ENCODE measurements at places on chromosomes 7 and 10.

GRCh38 chr7:141198194-141198958, 124.5 kb downstream of the TMEM178B start:
- DNase-seq, result no peak

- DNase-seq, result no peak
Measured at GRCh38 chr10:12847361-12847975, 154.0 kb downstream of the CCDC3 start.

- DNase-seq, result no peak
Measured at GRCh38 chr10:111707076-111707475, 476.5 kb downstream of the GPAM start.

DNA sequence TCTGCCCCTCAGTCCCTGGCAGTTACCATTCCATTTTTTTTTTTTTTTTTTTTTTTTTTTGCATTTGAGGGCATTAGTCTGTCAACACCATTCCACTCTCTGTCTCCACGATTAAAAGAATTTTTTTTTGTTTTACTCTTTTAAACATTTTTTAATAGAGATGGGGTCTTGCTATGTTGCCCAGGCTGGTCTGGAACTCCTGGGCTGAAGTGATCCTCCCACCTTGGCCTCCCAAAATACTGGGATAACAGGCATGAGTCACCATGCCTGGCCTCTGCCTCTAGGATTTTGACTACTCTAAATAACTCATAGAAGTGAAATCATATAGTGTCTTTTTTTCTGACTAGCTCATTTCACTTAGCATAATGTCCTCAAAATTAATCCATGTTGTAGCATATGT, 16.5 kb upstream of the CLDN3 start:
- DNase-seq, result no peak

DNA sequence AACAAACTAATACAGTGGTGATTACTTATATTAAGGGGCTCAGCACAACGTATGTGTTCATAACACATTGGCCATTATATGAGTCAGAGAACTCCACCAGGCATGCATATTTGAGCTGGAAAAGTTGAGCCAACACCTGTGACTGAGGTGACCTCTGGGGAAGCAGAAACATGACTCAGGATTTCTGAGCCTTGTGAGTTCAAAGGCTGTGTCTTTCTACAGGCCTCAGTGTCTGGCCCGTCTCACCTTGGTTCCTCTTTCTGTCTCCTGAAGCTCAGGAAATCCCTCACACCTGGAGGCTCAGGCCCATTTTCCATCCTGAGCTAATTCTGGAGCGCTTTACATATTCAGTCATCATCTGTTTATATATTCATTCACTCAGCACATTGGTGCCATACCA, 230.9 kb upstream of the AGK start:
- DNase-seq, result no peak

DNA sequence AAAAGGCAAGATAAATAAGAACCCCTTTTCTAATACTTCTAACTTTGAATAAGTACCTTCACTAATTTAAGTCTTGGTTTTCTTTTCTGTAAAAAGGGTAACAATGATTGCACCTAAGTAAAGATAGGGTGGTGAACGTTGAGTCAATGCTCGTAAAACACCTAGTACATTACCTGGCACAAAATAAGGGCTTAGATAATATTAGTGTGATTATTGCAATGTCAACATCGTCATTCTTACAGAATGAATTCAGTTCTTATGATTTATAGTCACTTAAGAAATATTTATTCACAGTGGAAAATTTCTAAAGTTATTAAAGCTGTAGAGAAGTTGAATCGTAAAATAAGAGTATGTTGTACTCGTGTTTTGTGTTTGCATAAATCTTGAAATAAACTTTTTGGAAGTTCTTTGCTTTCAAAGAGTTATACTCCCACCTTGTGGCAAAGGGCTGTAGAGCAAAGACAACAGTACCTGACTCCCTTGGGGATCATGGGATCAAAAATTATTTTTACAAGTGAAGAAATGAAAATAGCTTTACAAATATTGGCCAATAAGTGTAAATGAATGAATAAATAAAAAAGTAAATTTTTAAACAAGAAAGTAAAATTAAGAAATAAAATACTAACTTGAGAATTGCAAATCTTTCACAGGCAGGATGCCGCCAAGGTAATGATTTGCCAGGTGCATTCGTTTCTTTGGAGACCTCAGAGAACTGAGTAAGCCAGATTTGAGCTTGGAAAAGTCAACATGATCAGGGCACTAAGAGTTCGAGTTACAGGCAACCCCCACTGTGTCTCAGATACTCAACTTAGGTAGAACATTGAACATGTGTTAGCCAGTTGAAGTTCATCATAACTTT, 285.8 kb upstream of the CACNA2D1 start:
- no peak for DNase-seq

DNA sequence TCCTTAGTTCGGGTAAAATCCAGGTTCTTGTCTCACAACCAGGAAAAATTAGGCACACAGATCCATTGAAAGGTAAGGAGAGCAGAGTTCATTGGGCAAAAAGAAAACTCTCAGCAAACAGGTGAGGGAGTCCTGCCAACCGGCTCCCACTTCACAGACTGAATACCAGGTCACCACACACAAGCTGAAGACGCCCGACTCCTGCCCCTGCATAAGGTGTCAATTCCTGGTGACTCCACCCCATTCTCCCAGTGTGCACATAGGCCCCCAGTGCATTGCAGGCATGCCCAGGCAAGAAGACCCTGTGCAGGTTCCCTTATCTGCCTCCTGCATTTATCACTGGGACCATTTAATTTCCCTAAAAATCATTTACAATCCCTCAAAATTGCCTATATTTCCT, 354.6 kb downstream of the LRRTM3 start:
- DNase-seq, result no peak

DNA sequence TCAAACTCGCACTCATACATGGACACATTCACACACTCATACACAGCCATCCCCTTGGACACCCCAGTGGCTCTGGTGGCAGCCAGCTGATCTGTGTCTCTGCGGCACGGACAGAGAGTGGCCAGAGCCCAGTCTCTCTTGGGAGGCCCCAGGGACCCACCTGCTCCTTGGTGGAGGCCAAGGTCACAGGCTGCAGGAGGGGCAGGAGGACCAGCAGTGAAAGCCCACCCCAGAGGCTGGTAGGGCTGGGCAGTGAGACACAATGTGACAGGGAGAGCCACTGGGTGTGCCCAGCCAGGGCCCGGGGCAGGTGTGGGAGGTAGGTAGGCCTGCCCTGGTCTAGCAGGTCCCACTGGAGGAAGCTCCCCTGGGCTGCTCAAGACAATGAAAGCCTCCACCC, 18.5 kb downstream of the SHH start:
- DNase-seq, result no peak

- no peak for DNase-seq
Measured at GRCh38 chr10:125035588-125036295, 93.8 kb downstream of the ZRANB1 start.
